ENCODE measurements at places on chromosomes 7 and 10. TPM values are rescaled to one million over a fixed set of nuclear protein-coding genes. Genes with fewer than 3 reads are reported as not detected.

FAM25G gene
- total RNA-seq = not detected

SPDYE9 gene
- total RNA-seq = not detected

IGF2BP3 gene
- 110 TPM for total RNA-seq

GIMAP5 gene
- total RNA-seq = 1.2 TPM

ATOH7 gene
- total RNA-seq = 0.88 TPM

MAP3K8 gene
- total RNA-seq = 3.3 TPM

CARD11 gene
- total RNA-seq = 0.04 TPM

CDC14C gene
- total RNA-seq = 0.06 TPM

VAX1 gene
- not detected for total RNA-seq

SPDYE11 gene
- total RNA-seq = not detected
